Nephron progenitor cell (in vitro differentiated cells): ENCODE measurements at places on chromosomes 7 and 10.

- no peak overlapping the region for H3K27ac ChIP-seq
- no peak for DNase-seq
- H3K27me3 ChIP-seq: peaks cover 19% of the 10 kb centered on the region
- H3K4me1 ChIP-seq: no peaks in the 10 kb centered on the region
- no peak overlapping the region for H3K4me3 ChIP-seq
- peaks cover 14% of the 10 kb centered on the region for H3K36me3 ChIP-seq
These were observed 18.2 kb downstream of the SFTPD start for GRCh38 chr10:79930751-79931150.

DNA sequence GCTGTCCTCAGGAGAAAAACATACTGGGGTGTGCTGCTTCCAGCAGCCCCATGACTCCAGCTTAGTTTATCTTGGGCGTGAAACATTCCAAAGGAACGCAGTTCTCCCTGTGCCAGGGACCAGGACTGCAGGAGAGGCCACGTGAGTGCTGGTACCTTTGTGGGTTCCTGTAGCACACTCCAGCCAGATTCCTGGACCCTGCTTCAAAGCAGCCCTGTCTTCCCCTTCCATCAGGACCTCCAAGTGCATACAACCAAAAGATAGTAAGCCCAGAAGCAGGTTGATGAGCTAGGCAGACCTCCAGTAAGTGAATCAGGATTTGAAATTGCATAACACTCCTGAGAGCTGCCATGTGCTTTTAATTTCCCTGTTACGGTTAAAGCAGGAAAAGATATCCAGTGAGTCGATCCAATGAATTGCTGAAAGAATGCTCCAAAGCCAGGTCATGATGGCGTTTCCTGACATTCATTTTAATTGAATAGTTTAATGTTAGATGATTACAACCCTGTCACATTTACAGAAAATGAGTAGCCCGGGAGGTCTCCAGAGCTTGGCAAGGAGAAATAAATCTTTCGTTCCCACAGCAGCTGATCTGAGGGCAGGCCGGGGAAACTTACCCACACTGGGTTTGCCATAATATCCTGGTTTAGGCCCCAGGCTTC lies 38.9 kb upstream of the CPXM2 start:
- no peaks in the 10 kb centered on the region for H3K4me1 ChIP-seq
- no peak overlapping the region for H3K27ac ChIP-seq
- H3K36me3 ChIP-seq: no peaks in the 10 kb centered on the region
- DNase-seq: no peak
- H3K27me3 ChIP-seq: peaks cover 19% of the 10 kb centered on the region
- no peak overlapping the region for H3K4me3 ChIP-seq

GRCh38 chr10:35396560-35397434 lies 60.5 kb downstream of the CCNY start:
- H3K36me3 ChIP-seq: no peaks in the 10 kb centered on the region
- H3K4me1 ChIP-seq: peaks cover 81% of the 10 kb centered on the region
- DNase-seq: no peak
- H3K27me3 ChIP-seq: no peaks in the 10 kb centered on the region

DNA sequence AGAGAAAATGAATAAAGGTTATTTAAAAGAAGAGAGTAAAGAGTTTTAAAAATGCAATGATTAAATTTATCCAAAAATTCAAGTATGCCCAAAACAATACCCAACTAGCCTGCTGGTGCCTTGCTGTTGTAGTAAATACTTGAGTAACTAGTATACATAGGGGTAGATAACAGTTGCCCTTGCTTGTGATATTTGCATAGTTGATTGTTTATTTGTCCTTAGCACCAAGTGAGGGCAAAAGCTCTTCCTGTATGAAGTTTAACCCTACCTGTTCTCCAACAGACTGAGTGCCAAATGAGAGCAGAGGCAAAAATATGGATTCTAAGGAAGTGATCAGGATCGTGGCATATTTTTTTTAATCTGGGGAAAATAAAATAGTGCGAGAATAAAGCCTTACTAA lies 85.0 kb downstream of the PTN start:
- H3K4me3 ChIP-seq: no peak overlapping the region
- H3K36me3 ChIP-seq: peaks cover 4% of the 10 kb centered on the region
- H3K27me3 ChIP-seq: peaks cover 4% of the 10 kb centered on the region

- peak overlapping the region; percentile 86 for H3K27ac ChIP-seq
- H3K4me3 ChIP-seq: no peak overlapping the region
- H3K27me3 ChIP-seq: peaks cover 13% of the 10 kb centered on the region
- peaks cover 5% of the 10 kb centered on the region for H3K36me3 ChIP-seq
- no peak for DNase-seq
These were observed 117.2 kb downstream of the PIP4K2A start for GRCh38 chr10:22597138-22597537.

GRCh38 chr10:126895214-126895781 lies 9.9 kb upstream of the DOCK1 start:
- H3K27ac ChIP-seq: no peak overlapping the region
- no peaks in the 10 kb centered on the region for H3K4me1 ChIP-seq
- H3K27me3 ChIP-seq: peaks cover 8% of the 10 kb centered on the region
- no peak for DNase-seq
- no peak overlapping the region for H3K4me3 ChIP-seq

DNA sequence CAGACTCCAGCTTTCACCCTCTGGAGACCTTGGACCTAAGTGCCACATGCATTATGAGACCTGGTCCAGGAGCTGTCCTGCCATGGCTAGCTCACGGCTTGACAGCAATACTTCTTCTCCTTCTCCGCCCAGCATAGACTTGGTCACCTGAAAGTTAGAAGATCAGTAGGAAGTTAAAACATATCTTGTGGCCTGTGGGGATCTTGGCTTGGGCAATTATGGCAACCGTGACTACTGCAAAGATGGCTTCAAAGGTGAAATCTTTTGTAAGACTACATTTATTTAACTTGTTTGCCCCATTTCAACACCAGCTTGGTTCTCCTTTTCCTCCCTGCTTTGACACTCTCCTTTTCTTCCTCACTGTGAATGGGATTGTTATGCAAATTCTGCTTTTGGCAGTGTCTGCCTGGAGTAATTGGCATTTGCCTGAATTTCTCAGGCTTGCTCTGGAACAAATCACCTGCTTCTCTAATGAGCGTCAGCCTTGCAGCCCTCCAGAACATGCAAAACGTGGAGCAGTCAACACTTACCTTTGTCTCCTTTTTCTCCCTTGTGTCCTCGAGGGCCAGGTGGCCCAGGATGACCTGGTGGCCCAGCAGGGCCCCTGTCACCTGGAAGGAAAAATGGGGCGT lies 53.4 kb downstream of the COL17A1 start:
- no peak overlapping the region for H3K27ac ChIP-seq
- no peak for DNase-seq
- H3K4me1 ChIP-seq: peaks cover 11% of the 10 kb centered on the region
- H3K4me3 ChIP-seq: no peak overlapping the region
- no peaks in the 10 kb centered on the region for H3K27me3 ChIP-seq

- no peak overlapping the region for H3K27ac ChIP-seq
- DNase-seq: no peak
- no peaks in the 10 kb centered on the region for H3K27me3 ChIP-seq
- H3K4me3 ChIP-seq: no peak overlapping the region
- no peaks in the 10 kb centered on the region for H3K4me1 ChIP-seq
These were observed 36.6 kb downstream of the FZD9 start for GRCh38 chr7:73470208-73470607.

- H3K36me3 ChIP-seq: no peaks in the 10 kb centered on the region
- peaks cover 26% of the 10 kb centered on the region for H3K27me3 ChIP-seq
- no peak overlapping the region for H3K27ac ChIP-seq
- DNase-seq: no peak
- H3K4me1 ChIP-seq: no peaks in the 10 kb centered on the region
These were observed 32.6 kb downstream of the SLC26A5 start for GRCh38 chr7:103413407-103413806.

GRCh38 chr7:64626083-64626469 lies 39.9 kb upstream of the ZNF107 start:
- H3K4me1 ChIP-seq: no peaks in the 10 kb centered on the region
- DNase-seq: no peak
- no peaks in the 10 kb centered on the region for H3K36me3 ChIP-seq
- H3K27me3 ChIP-seq: peaks cover 4% of the 10 kb centered on the region
- no peak overlapping the region for H3K27ac ChIP-seq

GRCh38 chr10:8444630-8445029 lies 390.1 kb downstream of the GATA3 start:
- H3K27ac ChIP-seq: no peak overlapping the region
- DNase-seq: peak; percentile 33
- H3K4me1 ChIP-seq: no peaks in the 10 kb centered on the region
- H3K27me3 ChIP-seq: peaks cover 50% of the 10 kb centered on the region

- H3K36me3 ChIP-seq: no peaks in the 10 kb centered on the region
- H3K27me3 ChIP-seq: no peaks in the 10 kb centered on the region
- no peak overlapping the region for H3K27ac ChIP-seq
These were observed 80.1 kb downstream of the OSBPL3 start for GRCh38 chr7:24899905-24900304.

- no peaks in the 10 kb centered on the region for H3K36me3 ChIP-seq
- no peak for DNase-seq
- peaks cover 44% of the 10 kb centered on the region for H3K27me3 ChIP-seq
- H3K4me3 ChIP-seq: peak overlapping the region; percentile 90
- peaks cover 26% of the 10 kb centered on the region for H3K4me1 ChIP-seq
These were observed 1.5 kb downstream of the GSDME start for GRCh38 chr7:24755541-24756407.

- H3K4me3 ChIP-seq: no peak overlapping the region
- H3K27ac ChIP-seq: no peak overlapping the region
- no peaks in the 10 kb centered on the region for H3K4me1 ChIP-seq
- DNase-seq: no peak
- no peaks in the 10 kb centered on the region for H3K36me3 ChIP-seq
These were observed 9.6 kb upstream of the NUPR2 start for GRCh38 chr7:56125831-56126230.

DNA sequence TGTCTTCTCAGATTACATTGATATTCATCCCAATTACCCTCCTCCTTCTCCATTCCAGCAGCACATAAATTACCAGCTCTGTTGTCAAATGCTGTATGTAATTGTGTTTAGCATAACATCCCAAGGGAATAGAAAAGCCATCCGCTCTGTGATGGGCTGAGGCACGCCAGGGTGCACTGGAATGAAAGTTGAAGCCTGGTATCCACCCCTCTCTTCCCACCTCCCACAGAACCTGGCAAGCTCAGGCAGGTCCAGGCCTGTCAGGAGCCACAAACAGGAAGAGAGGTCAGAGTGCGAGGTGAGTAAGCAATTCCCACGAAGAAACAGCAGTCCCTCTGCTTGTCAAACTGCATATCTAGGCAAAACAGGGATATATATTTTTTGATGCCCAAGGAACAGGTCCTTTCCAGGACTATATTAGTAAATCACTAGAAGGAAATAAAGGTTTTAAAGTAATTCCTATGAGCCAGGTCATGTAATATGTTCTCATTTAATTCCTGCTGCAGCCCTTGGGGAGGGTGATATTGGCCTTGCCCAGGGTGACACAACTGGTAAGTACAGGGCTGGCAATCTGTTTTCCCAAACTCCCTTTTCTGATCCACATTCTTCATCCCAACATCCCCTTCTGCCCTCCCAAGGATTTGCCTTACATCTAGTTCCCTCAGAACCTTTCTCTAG lies 155.6 kb upstream of the GHITM start:
- H3K27me3 ChIP-seq: peaks cover 13% of the 10 kb centered on the region
- peaks cover 47% of the 10 kb centered on the region for H3K4me1 ChIP-seq
- no peak overlapping the region for H3K4me3 ChIP-seq
- DNase-seq: peak; percentile 35

GRCh38 chr10:112732277-112732921 lies 217.6 kb upstream of the TCF7L2 start:
- no peaks in the 10 kb centered on the region for H3K36me3 ChIP-seq
- peaks cover 31% of the 10 kb centered on the region for H3K4me1 ChIP-seq
- peak overlapping the region; percentile 40 for H3K4me3 ChIP-seq
- DNase-seq: no peak
- H3K27ac ChIP-seq: peak overlapping the region; percentile 84
- H3K27me3 ChIP-seq: peaks cover 2% of the 10 kb centered on the region

GRCh38 chr10:99661377-99661763 lies 2.1 kb downstream of the ENTPD7 start:
- peaks cover 20% of the 10 kb centered on the region for H3K4me1 ChIP-seq
- H3K4me3 ChIP-seq: peak overlapping the region; percentile 54
- DNase-seq: no peak
- H3K27me3 ChIP-seq: peaks cover 29% of the 10 kb centered on the region

GRCh38 chr10:86023931-86024280 lies 342.7 kb downstream of the GRID1 start:
- H3K27me3 ChIP-seq: peaks cover 11% of the 10 kb centered on the region
- H3K4me1 ChIP-seq: peaks cover 24% of the 10 kb centered on the region
- no peaks in the 10 kb centered on the region for H3K36me3 ChIP-seq
- H3K27ac ChIP-seq: no peak overlapping the region
- no peak overlapping the region for H3K4me3 ChIP-seq
- DNase-seq: no peak

DNA sequence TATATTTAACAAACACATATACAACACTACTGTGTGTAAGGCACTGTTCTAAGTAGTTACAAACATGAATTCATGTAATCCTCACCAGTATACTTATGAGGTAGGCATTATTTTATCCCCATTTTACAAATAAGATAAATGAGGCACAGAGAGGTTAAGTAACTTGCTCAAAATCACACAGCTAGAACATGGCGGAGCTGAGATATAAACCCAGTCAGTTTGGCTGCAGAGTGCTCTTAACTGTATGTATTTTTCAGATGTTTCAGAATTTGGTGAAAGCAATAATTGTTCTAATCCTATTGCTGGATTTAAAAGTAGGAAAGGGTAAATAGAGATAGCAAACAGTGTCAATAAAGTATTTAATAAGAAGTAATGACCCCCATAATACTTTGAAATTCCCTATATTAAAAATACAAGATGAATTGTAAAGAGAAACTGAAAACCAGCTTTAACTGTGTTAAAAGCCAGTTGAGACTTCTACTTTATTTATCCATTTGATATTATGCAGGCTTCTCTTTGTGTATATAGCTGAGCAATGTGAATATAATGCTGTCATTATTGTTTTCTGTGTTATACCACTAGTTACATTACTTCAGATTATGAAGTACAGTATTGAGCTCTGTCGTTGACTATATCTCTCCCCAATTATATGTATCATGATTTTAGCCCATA lies 32.3 kb upstream of the RPA3 start:
- H3K36me3 ChIP-seq: peaks cover 4% of the 10 kb centered on the region
- no peak overlapping the region for H3K4me3 ChIP-seq
- DNase-seq: no peak
- no peak overlapping the region for H3K27ac ChIP-seq
- H3K27me3 ChIP-seq: no peaks in the 10 kb centered on the region
- H3K4me1 ChIP-seq: peaks cover 6% of the 10 kb centered on the region

GRCh38 chr7:137342265-137342664 lies 1.3 kb downstream of the PTN start:
- peaks cover 30% of the 10 kb centered on the region for H3K4me1 ChIP-seq
- DNase-seq: no peak
- no peak overlapping the region for H3K27ac ChIP-seq
